Stimulated activated naive CD4-positive, alpha-beta T cell treated with Interleukin-2 at 50 U/mL for 16 hours (primary cell): ENCODE measurements at places on chromosomes 6 and 20.

GRCh38 chr6:121442576-121442975, 7.1 kb downstream of the GJA1 start:
- no peak for DNase-seq

- no peak for DNase-seq
Observed at GRCh38 chr6:54681987-54682386, 164.6 kb upstream of the FAM83B start.

GRCh38 chr6:156627524-156627923, 149.7 kb upstream of the ARID1B start:
- DNase-seq: no peak

GRCh38 chr6:119742188-119742803, 392.7 kb upstream of the MAN1A1 start:
- DNase-seq: peak; percentile 1

DNA sequence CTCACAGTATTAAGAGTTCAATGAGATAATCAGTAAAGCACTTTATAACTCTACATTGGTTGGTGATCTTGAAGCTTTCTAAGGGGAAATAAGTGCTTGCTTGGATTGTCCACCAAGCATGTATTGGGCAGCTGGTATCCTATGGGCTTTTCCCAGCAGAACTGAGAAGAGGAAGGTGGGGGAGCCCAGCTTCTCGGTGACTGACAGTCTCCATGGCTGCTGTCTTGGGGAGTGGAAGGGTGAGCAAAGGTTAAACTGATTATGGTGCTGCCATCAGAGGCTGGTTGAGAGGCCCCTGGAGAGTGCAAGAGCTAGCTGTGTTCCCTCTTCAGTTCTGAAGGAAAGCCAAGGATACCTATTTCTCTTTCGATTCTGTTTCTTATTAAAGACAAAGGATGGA, 35.5 kb upstream of the ADTRP start:
- DNase-seq: no peak

GRCh38 chr20:63509088-63509564, 10.2 kb upstream of the EEF1A2 start:
- no peak for DNase-seq

GRCh38 chr20:33896509-33896908, 85.4 kb downstream of the CHMP4B start:
- no peak for DNase-seq

- DNase-seq: no peak
Observed at GRCh38 chr6:43304882-43305281, 3.7 kb downstream of the CRIP3 start.

GRCh38 chr6:28710466-28711191, 184.9 kb downstream of the GPX5 start:
- DNase-seq: no peak

GRCh38 chr20:43151256-43151655, 38.5 kb downstream of the PTPRT start:
- no peak for DNase-seq

- no peak for DNase-seq
Observed at GRCh38 chr6:160931378-160932310, 59.9 kb upstream of the MAP3K4 start.

DNA sequence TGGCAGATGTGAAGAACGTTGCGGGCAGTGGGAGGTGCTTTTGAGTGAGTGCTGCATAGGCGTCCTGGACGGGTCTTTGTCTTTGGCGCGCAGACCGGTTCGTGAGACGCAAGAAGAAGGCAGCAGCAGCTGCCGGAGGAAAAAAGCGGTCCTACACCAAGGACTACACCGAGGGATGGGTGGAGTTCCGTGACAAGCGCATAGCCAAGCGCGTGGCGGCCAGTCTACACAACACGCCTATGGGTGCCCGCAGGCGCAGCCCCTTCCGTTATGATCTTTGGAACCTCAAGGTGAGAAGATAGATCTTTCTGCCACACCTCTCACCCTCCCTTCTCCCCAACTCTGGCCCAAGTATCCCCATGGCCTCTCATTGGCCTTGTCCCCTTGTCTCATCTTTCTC, 1.1 kb downstream of the ABT1 start:
- no peak for DNase-seq

GRCh38 chr6:127119102-127120022, 891 bp downstream of the RSPO3 start:
- DNase-seq: no peak

DNA sequence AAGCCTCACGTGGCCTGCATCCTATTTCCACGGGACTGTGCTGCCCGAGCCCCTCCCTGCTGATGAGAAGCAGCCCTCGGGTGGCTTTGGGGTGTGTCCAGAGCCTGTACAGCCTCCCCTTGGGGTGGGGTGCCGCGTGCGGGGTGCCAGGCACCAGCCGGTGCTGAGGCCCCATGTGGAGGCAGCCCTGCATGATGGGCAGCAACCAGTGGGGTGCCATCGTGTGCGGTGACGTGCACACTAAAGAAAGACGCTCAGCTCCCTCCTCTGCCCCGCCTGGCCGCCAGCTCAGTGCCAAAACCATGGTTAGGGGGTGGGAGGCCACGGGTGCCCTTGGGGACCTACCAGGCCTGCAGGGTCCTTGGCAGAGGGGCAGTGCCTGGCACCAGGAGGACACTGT, 26.2 kb downstream of the NTSR1 start:
- no peak for DNase-seq
